ENCODE measurements at places on chromosomes 11 and 22.

DNA sequence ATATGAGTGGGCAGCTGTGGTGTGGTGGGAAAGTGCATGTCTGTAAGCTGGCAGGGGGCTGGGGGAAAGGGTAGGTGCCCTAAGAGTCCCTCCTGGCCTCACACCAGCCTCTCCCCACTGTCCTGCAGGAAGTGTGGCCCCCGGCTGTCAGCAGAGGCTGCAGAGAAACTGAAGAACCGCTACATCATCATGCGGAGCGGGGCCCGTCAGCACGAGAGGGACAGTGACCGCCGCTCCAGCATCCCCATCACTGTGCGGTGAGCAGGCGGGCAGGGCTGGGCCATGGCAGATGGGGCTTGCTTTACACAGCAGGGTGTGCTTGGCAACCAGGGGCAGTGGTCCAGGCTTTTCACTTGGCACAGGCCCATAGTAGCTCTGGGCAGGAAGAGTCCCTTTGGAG, 19.8 kb downstream of the MCM5 start:
- DNase-seq, result no peak

- DNase-seq, result no peak
Observed at GRCh38 chr11:11407065-11407762, 54.2 kb upstream of the CSNK2A3 start.

DNA sequence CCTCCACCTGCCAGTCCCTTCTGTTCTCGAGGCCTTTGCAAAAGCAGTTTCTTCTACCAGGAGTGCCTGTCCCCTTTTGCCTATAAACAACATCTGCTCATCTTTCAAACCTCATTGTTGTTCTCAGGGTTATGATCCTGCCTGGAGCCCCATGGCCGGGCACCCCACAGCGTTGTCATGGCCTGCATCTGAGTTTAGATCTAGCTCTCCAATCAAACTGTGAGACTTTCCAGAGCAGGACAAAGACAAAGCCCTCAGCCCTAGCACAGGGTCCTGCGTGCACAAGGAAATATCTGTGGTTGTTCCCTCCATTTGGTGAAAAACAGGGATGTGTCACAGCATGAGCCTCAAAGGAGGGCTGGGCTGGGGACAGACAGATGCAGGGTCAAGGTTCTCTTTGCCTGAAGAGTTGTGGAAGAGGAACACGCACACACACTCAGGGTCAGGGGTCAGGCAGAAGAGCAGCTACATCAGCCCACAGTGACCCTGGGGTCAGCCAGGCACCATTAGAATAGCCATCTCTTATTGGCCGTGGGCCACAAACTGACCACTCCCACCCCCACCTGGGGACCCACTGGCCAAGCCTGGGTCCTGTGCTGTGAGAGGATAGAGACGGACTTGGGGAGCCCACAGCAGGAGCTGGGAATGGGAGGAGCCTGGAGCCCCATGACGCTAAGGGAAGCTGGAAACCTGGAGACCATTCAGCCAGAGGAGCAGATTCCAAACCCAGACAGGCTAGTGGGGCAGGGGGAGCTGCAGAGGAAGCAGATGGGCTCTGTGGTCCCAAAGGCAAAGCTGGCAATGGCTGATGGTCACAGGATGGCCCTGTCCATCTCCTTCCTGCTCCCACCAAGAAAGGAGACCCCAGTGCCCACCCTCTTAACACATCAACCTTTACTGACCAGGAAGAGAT, 99.4 kb downstream of the PDE2A start:
- no peak for DNase-seq

GRCh38 chr22:18021431-18021830, 2.9 kb downstream of the MICAL3 start:
- no peak for DNase-seq

DNA sequence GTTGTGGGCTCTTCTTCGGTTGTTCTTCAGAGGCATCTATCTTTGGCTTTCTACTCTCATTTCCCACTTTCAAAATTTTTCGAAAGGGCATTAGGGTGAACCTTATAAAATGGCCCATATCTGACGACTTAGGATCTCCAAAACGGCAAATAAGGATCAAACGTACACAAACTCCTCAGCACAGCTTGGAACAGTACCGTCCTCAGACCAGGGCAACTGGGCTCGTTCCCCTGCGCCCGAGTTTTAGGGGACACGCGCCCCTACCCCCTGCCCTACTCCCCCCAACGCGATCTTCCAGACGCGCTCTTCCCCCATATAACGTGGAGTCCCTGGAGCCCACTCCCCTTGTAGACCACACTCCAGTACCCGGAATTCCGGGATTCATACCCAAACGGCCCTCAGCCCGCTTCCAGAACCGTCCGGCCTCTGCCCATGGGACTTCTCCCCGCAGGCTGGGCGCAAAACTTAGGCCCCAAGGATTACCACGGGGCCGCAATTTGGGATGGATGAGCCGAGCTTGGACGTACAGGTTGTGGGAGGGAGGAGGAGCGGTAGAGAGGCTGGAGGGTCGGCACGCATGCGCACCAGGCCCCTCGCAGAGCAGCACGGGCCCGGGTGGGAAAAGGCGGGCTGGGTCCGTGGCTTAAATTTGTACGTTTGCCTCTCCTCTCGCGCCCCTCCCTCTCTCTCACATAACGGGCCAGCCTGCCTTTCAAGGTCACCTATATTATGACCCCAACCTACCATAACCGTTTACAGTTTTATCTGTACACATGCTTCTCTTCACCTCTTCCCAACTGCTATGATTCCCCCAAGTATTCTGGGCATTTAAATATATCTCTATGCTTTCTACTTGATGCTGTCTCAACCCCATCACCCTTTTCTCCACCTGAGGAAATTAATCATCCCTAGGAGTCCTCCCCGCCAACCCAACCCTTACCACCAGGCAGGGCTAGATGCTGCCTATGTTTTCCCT, 3.4 kb downstream of the CCDC89 start:
- peak; percentile 47 for DNase-seq

DNA sequence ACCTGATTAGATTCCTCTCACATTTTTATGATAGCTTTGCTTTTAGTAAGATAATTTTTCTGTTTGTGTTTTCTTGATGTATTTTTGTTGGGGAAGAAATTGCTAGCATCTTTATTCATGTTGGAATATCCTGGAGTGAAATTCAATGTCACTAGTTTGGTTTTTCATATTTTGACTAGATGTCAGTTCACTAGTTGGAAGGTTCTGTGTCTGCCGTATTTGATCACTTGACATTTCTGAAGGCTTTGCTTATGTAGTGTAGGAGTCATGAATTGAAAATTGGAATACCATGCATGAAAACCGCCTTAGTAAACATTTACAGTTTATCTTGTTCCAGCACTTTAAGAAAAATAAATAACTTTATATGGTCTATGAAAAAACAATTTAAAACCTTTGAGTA, 348.4 kb downstream of the AASDHPPT start:
- DNase-seq, result no peak

GRCh38 chr11:104073950-104074705, 37.7 kb downstream of the DDI1 start:
- DNase-seq, result no peak

DNA sequence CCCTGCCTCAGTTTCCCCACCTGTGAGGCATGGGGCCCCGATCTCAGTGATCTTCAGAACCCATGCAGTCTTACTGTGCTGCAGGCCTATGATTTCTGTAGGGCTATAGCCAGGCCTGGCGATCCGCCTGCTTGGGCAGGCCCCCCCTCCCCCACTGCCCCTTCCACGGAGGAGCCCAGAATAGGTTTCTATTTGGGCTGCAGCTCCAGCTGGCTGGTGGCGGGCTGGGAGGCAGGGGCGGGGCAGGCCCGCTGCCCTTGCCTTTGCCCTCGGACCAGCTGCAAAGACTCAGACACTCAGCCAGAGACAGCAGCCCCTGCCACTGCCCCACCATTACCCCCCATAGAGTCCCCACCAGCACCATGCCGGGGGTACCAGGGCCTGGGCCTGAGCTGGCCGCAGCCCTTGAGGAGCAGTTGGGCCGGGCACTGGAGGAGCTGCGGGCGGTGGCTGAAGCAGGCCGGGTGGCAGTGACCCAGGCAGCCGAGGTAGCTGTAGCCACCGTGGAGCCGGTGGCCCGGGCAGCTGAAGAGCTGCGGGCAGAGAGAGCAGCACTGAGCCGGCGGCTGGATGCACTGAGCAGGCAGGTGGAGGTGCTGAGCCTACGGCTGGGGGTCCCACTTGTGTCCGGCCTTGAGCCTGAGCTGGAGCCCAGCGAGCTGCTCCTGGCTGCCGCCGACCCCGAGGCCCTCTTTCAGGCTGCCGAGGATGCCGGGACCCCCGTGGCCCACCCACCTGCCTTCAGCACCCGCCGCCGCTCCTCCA, 12.2 kb downstream of the SMTN start:
- peak; percentile 40 for DNase-seq

- DNase-seq, result no peak
Observed at GRCh38 chr11:12485328-12485727, 108.0 kb downstream of the PARVA start.

DNA sequence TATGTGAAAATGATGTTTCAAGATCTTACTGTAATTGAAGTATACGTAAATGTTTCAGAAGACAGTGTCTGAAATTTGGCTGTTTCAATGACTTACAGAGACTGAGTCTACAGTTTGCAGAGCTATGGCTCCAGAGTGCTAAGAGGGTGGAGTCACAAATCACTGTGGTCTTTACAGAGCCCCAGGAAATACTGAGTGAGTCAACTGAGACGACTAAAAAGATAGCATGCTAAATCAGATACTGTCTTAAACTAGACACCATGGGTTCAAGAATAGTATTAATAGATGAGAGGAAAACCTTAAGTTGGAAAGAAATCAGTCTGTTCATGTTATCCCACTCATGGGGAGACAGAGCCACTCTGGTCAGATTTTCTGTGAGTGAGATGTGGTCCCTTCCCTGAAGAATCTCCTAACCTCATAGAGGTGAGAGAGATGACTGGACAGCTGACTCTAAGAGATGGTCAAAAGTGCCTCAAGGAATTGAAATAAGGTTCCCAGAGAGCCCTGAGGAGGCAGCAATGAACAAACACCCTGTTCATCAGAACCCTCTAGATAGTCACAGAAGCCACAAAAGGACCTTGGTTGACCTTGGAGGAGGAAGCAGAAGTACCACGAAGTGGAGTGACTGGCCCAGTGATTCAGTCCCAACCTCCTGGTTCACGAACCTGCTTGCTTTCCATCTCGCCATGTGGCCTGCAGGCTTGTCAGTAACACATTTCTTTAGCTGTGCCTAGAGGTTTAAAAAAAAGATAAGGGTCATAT, 30.2 kb downstream of the C11orf91 start:
- DNase-seq, result no peak

GRCh38 chr11:86639137-86639536, 33.3 kb downstream of the ME3 start:
- DNase-seq, result no peak

DNA sequence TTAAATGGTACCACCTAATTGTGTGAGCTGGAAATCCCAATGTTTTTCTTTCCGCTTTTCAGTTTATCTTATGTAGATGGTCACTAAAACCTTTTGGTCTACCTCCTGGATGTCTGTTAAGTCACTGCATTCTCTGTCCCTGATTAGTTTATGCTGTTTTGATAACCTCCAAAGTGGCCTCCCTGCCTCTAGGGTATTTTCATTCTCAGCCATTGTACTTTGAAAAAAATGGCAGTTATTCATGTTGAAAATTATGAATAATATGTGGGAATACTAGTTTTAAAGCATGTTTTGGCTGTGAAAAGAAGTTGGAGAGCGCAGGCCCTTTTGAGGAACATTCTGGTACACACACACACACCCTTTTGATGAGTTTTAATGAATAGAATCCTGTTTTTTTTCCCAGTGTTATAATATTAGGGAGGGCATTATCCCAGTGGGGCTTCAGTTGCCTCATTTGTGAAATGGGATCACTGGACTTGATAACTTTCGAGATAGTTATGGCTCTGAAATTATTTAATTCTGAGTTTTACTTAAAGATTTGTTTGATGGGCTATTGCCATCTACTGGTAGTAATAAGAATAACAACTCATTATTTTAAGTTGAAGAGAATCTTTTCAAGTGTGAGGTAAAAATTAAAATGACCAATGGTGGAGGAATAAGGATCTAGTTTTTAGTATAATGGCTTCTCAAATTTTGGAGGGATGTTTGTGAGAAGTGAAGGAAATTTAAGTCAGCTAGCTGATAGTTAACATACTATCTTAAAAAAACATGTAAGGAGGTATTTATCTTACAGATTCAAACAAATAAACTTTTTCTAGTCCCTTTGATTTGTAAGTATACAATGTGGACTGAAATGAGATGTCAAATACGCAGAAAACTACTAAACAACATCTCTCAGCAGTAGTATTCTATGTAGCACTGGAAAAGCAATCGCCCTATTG, 3.9 kb downstream of the FDX1 start:
- no peak for DNase-seq

DNA sequence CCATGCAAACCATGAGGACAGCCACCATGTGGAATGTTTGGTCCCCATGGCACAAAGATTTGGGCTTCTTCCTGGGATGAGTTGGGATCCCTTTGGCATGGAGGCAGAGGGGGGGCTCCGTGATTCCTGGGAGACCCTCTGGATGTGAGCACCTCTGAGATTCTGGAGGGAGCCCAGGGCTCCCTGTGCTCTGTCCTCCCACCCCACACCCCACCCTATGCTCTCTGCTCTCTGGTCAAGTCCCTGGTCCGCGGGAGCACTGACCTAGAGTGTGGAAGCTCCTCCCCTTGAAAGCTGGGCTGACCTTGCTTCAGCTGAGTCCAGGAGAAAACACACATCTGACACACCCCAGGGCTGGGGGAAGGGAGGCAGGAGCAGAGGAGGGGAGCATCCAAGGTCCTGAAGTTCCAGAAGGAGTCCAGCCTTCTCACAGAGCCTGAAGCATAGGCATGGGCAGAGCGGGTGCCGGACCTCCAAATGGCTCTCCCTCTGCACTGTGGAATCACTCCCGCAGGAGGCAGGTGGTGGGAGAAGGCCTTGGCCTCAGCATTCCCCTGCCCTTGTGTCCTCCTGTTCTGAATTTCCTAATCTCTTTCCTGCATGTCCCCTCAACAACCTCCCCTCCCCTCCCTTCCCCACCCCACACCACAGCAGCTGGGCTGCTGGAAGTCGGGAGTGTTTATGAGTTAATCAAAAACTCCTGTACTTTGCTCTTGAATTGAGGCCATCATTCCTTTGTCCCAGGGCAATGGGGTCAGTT, 25.7 kb upstream of the OAF start:
- no peak for DNase-seq

- no peak for DNase-seq
Observed at GRCh38 chr22:26846645-26847044, 189.3 kb downstream of the MIAT start.

DNA sequence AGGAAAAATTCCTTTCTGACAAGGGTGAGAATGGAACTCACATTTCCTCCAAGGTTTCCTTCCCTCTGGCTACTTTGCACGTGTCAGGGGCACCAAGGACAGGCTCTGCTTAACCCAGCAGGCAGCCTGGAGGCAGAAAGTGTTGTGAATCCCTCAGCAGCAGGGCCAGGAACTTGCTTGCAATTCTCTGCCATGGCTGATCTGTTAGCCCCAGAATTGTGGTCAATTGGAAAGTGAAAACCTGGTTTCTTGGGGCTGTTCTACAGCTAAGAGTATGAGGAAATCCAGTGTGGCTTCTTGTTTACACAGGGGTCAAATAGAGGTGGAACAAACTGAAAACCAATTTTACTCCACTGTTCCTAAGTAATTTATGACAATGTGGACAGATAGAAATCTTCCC, 38.3 kb upstream of the CEP295 start:
- DNase-seq, result no peak

- DNase-seq, result no peak
Observed at GRCh38 chr11:21461701-21462100, 731.2 kb upstream of the ANO5 start.

- DNase-seq, result no peak
Observed at GRCh38 chr11:125464270-125464662, 31.8 kb downstream of the FEZ1 start.

- no peak for DNase-seq
Observed at GRCh38 chr11:11622772-11623171, 967 bp upstream of the GALNT18 start.

All from C1 segment of cervical spinal cord (tissue), 14 donors.